Neural crest cell (in vitro differentiated cells): ENCODE measurements at places on chromosomes 16 and 17. TPM values are rescaled to one million over a fixed set of nuclear protein-coding genes. Genes with fewer than 3 reads are reported as not detected.

KRT31 gene
- not detected in 2 replicates for total RNA-seq

DNA sequence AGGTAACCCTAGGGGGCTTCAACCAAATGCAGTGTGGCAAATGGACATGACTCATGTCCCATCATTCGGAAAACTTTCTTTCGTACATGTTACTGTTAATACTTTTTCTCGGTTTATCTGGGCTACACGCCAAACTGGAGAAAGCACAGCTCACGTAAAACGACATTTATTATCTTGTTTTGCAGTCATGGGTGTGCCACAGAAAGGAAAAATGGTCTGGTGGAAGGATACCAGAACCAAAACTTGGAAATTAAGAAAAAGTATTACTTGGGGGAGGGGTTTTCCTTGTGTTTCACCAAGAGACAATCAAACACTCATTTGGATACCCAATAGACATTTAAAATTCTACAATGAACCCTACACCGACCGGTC is 23.6 kb downstream of the ALOX15B start:
- H3K27ac ChIP-seq, result no peak overlapping the region
- peaks cover 4% of the 10 kb centered on the region for H3K4me1 ChIP-seq
- H3K4me3 ChIP-seq, result no peak overlapping the region
- H3K36me3 ChIP-seq, result no peaks in the 10 kb centered on the region
- no peak for DNase-seq

CD300LB gene
- not detected in 2 replicates for total RNA-seq

LRRC75A gene
- 5.6 and 7.2 TPM in 2 replicates for total RNA-seq

KRTAP2-1 gene
- total RNA-seq, result not detected in 2 replicates

SLC47A1 gene
- 4.1 and 4.3 TPM in 2 replicates for total RNA-seq

DNA sequence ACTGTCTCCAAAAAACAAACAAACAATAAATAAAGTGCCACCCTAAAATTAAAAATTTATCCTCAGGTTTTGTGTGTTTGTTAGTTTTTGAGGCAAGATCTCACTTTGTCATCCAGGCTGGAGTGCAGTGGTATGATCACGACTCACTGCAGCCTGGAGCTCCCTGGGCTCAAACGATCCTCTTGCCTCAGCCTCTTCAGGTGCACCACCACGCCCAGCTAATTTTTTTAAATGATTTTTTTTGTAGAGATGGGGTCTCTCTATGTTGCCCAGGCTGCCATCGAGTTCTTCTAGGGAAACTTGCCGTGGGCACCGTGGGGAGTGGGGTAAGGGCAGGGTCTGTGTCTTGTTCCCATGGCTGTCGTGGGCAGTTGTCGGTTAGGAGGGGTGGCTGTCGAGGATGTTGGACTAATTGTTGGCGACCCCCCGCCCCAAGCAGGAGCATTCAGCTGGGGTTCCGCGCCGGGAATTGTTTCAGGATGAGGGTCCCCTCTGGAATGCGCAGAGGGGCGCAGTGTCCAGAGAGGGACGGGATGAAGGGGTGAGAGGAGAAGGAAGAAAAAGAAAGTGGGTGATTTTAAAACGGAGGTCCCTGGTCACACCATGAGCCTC is 1.1 kb upstream of the RNF213 start:
- peaks cover 8% of the 10 kb centered on the region for H3K27me3 ChIP-seq
- H3K36me3 ChIP-seq, result no peaks in the 10 kb centered on the region
- H3K4me1 ChIP-seq, result peaks cover 30% of the 10 kb centered on the region
- H3K27ac ChIP-seq, result no peak overlapping the region
- no peak for DNase-seq

- peaks cover 5% of the 10 kb centered on the region for H3K36me3 ChIP-seq
- H3K4me1 ChIP-seq, result peaks cover 33% of the 10 kb centered on the region
- no peak overlapping the region for H3K4me3 ChIP-seq
- no peaks in the 10 kb centered on the region for H3K27me3 ChIP-seq
- H3K27ac ChIP-seq, result no peak overlapping the region
These were observed 137.7 kb downstream of the RPTOR start for GRCh38 chr17:80682372-80682771.

DNA sequence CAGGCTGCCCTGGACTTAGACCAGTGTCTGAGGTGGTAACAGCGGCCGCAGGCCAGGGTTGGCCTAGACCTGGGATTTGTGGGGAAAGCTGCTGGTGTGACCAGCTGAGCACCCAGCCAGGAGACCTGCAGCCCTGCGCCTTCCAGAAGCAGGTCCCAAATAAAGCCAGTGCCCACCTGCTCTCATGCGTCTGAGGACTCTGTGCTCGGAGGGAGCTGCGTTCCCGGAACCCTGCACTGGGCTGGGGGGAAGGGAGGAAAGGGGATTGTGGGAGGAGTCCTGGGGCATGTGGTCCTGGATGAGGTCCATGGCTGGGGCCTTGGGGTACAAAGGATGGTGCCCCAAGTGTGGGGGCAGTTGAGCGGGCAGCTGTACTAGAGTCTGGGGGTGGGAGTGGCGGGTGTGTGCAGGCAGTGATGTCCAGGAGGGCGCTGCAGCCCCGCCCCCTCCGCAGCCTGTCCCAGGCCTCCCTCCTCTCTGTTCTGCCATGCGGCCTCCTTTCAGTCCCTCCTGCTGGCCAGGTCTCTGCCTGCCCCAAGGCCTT is 1.8 kb upstream of the NECAB2 start:
- H3K27me3 ChIP-seq, result peaks cover 11% of the 10 kb centered on the region
- peak overlapping the region; percentile 29 for H3K4me3 ChIP-seq
- DNase-seq, result no peak

FNDC8 gene
- not detected in 2 replicates for total RNA-seq

SLC6A2 gene
- not detected in 2 replicates for total RNA-seq

- no peaks in the 10 kb centered on the region for H3K27me3 ChIP-seq
- H3K36me3 ChIP-seq, result no peaks in the 10 kb centered on the region
- H3K4me1 ChIP-seq, result peaks cover 16% of the 10 kb centered on the region
- no peak overlapping the region for H3K4me3 ChIP-seq
- peak overlapping the region; percentile 3 for H3K27ac ChIP-seq
These were observed 67.0 kb downstream of the SMPD3 start for GRCh38 chr16:68381363-68381724.

DNA sequence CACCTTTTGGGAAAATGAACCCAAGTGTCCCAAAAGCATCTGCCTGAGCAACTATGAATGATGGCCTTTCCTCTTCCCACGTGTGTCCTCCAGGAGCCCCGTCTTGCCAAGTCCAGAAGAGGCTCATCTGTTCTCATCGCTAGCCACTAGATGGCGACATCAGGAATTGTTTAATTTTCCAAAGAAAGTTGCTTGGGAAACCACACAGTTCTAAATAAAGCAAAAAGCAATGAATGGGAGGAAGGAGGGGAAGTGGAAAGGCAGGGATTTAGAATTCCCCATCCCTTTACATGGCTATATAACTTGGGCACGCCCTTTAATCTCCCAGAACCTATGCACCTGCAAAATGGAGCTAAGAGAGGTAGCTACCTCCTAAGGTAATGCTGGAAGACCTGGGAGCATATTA is 9.0 kb upstream of the CDH5 start:
- H3K27me3 ChIP-seq, result peaks cover 35% of the 10 kb centered on the region
- H3K4me3 ChIP-seq, result no peak overlapping the region
- H3K36me3 ChIP-seq, result no peaks in the 10 kb centered on the region
- DNase-seq, result peak; percentile 65
- H3K27ac ChIP-seq, result no peak overlapping the region
- H3K4me1 ChIP-seq, result peaks cover 16% of the 10 kb centered on the region
